H9 (cell line): ENCODE measurements at places on chromosomes 11 and 22. TPM values are rescaled to one million over a fixed set of nuclear protein-coding genes. Genes with fewer than 3 reads are reported as not detected.
A peak's percentile ranks its signal among the peaks of the same experiment; 100 is the strongest.

PLAAT3 gene
- total RNA-seq: 188 and 198 TPM in 2 replicates

SCGB2A2 gene
- not detected in 2 replicates for total RNA-seq

KIF18A gene
- total RNA-seq: 25.3 and 25.9 TPM in 2 replicates

TBC1D10A gene
- total RNA-seq: 8.2 and 8.4 TPM in 2 replicates

CBL gene
- 52.1 and 56.4 TPM in 2 replicates for total RNA-seq

RAB1B gene
- total RNA-seq: 118 and 122 TPM in 2 replicates

ASPHD2 gene
- 7.1 and 8.5 TPM in 2 replicates for total RNA-seq

DDIAS gene
- total RNA-seq: 18.6 and 22.2 TPM in 2 replicates

PRR33 gene
- total RNA-seq: not detected in 2 replicates

FHIP1B gene
- total RNA-seq: 27.4 and 28.5 TPM in 2 replicates

HSPB2 gene
- 0.22 TPM in 1 of 2 replicates, not detected in the other for total RNA-seq

TRIM6 gene
- total RNA-seq: 14.1 and 17.9 TPM in 2 replicates

CHCHD10 gene
- 47.5 and 53.7 TPM in 2 replicates for total RNA-seq

NRIP3 gene
- 4.2 and 4.3 TPM in 2 replicates for total RNA-seq

ST3GAL4 gene
- total RNA-seq: 12.2 and 13.6 TPM in 2 replicates

DNA sequence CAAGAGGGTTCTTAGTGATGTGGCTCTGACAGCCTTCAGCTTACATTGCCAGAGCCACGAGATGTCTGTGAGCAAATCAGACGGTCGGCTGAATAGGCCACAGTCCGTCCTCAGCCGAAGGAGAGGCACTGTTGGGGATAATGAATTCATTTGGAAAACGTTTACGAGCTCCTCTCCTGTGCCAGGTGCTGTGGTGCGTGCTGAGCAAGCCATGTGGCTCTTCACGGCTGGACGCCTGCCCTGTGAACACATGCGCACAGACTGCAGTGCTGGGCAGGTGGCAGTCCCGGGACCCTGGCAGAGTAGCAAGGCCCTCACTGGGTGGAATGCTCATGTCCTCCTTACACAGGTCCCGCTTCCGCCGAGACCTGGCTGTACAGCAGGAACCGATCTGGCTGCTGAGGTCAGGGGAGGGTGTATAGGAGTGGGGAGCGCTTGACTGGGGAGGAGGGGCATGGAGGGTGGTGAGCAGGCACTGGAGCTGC lies 6.8 kb downstream of the TBC1D22A start:
- DNase-seq: no peak

GRCh38 chr11:66970807-66971442 lies 4.2 kb upstream of the C11orf86 start:
- DNase-seq: no peak

DNA sequence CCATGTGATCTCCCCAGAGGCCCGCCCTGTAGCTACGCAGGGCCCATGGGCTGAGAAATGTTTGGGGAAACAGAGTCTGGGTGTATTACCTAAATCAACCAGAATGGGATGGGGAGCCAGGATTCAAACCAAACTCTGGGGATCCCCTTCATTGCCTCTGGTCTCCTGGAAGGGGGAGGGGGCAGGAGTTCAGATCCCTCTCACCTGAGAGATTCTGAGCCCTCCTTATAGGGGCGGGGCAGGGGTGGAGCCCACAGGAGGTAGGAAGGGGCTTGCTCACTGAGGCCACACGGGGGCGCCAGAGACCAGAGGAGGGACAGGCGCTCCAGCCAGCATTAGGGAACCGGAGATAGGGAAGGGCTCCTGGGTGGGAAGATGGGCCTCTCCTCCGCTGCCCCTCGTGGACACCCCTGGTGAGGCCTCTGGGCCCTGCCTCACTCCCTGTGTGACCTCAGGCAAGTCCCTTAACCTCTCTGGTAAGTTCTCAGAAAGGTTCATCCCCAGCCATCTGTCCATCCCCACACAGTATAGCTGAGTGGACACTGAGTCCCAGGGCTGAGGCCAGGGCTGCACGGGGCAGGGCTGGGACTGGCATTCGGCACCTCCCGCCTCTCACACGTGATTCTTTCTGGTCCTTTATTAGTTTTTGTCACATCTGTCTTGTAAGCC lies 2.7 kb upstream of the CDC42BPG start:
- DNase-seq: peak; percentile 96

- no peak for DNase-seq
Measured at GRCh38 chr11:129317571-129317970, 58.1 kb upstream of the BARX2 start.

DNA sequence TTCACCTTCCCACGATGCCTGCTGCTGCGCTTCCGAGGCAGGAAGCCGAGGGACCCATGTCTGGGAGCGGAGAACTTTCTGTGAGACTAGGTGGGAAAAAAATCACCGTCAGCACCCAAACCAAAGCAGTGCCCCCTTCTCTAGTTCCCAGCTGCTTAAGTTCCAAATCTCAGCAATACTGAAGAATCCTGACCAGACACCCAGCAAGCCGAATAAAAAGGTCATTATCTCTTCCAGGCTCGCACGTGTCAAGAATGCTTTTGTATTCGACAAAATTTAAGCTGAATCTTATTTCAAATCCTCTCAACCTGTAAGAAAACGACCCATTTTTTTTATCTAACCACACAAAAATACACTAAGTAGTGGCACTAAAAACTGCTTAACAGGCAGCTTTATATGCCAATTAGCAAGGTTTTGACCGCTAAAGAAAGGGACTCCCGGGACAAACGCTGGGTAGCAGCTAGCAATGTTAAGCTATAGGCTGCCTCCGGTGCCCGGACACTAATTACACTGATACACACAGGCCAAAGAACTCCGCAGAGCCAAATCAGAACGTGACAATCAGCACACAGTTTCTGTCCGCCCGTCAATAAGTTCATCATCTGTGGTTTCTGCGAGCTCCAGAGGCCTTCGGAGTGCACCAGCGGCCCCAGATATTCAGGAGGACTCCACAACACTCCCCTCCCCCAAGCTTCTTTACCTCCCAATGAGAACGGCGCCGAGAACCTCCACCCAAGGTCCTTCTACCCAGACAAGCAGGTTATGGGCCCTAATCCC lies 728 bp downstream of the RPL3 start:
- DNase-seq: no peak

DNA sequence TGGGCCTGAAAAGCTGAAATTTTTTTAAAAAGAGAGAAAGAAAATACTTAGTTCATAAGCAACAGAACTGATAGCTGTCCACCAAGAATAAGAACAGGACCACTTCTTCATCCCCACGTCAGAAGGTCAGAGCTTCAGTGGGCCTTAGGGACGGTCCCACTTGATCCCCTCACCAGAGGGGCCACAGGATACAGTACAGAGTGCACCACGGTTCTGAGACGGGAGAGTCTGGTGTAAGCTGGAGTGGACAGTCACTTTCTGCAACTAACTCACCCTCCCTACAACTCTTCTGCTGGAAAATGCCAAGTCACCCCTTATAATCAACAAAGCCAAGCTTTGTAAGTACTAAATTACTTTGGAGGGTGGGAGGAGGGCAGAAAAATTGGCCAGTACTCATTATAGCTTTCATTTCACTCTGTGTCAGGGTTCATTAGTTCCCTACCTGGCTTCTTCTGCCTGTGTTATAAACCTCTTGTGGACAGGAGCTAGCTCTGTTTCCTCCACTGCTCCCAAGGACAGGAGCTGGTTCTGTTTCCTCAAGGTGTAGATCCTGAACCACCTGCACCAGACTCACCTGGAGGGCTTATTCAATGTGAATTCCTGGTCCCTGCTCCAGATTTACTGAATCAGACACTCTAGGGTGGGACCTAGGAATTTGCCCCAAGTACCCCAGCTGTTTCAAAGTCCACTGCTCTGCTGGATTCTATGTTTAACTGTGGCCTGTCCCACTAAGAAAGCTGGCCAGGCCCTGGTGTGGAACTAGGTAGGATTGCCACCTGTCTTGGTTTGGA lies 39.6 kb downstream of the SCGB1A1 start:
- no peak for DNase-seq

- DNase-seq: no peak
Measured at GRCh38 chr22:40348025-40348658, 1.8 kb downstream of the ADSL start.

DNA sequence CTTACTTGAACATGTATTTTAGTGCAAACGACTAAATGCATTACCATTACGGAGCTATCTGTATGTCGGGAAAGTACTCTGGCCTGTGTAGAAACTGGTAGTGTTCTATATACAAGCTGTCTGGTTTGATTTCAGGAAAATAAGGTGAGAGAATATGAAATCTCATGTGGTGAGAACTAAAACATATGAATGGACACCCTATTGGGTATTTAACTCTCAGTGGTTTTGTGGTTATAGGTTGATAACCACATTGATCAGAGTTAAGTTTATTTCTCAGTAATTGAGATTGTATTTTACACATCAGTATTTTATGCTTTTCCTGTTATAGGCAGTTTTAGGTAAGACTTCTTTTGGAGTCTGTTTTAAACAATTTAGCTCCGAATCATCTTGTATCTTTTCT lies 10.4 kb downstream of the ANO5 start:
- no peak for DNase-seq

GRCh38 chr11:130825561-130825960 lies 90.7 kb downstream of the SNX19 start:
- no peak for DNase-seq

GRCh38 chr11:1340111-1340510 lies 30.7 kb upstream of the TOLLIP start:
- peak; percentile 21 for DNase-seq

GRCh38 chr11:57353852-57354251 lies 15.7 kb downstream of the P2RX3 start:
- DNase-seq: no peak

- DNase-seq: peak; percentile 63
Measured at GRCh38 chr11:70072861-70073755, 5.0 kb upstream of the ANO1 start.

- peak; percentile 79 for DNase-seq
Measured at GRCh38 chr11:11265994-11266606, 87.0 kb downstream of the CSNK2A3 start.

DNA sequence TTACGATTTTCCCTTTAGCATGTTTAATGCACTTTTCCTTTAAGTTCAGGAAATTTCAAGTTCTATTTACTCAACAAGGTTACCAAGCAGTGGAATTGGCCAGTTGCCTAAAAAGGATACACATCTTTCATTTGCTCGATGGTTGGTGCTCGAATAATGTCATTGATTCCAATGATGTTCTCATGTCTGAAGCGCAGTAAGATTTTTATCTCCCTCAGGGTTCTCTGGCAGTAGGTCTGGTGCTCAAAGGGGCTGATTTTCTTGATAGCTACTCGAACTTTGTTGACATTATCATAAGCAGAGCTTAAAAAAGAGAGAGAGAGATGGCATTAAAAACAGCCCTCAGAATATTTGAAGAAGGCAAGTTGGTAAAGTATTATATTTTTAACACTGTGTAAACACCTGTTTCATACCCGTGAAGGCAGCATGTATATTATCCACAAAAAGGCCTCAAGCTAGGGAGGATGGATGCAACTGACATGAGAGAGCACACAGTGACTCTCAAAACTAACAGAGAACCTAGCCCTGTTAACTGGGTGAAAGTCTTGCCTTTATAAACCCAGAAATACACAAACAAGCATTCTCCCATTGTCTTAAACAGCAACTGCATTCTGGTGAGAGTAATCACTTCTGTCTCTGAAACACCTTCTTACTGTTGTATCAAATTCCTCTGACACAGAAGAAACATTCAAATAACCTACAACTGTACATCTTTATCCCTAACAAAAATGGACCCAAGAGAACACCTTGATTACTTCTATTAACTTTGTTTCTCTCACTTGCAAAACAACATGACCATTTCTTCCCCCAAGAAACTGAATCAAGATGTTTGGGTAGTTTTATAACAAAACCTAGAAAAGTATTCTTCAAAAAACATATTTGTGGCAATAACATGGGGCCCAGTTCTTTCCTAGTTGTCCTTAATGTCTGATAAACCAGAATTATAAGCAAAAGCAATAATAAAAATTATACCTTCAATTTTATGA lies 59.6 kb downstream of the MAPK1 start:
- no peak for DNase-seq

GRCh38 chr11:15278128-15278527 lies 163.4 kb downstream of the INSC start:
- no peak for DNase-seq

DNA sequence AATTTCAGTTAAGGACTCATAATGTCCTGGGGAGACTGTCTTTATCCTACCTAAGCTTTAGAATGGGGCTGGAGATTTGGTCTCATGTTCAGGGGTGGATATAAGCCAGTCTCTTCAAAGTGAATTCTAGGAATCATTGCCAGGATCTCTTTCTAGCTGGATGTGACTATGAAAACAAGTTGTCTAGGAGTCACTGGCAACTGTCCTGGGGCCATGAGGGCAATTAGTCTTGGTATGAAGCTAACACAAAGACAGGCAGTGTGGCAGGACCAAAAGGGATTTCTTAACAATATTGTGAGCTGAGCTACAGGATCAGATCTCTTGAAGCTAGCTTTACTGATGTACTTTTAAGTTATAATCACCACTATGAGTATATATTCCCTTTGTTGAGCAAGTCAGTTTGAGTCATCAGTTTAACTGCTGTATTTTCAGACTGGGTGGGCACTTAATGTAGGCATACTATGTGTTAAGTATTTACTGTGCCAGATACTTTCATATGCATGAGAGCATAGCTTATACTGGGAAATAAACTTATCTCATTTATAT lies 390.0 kb upstream of the CCDC90B start:
- no peak for DNase-seq

- no peak for DNase-seq
Measured at GRCh38 chr11:13143486-13144297, 133.9 kb upstream of the BMAL1 start.

DNA sequence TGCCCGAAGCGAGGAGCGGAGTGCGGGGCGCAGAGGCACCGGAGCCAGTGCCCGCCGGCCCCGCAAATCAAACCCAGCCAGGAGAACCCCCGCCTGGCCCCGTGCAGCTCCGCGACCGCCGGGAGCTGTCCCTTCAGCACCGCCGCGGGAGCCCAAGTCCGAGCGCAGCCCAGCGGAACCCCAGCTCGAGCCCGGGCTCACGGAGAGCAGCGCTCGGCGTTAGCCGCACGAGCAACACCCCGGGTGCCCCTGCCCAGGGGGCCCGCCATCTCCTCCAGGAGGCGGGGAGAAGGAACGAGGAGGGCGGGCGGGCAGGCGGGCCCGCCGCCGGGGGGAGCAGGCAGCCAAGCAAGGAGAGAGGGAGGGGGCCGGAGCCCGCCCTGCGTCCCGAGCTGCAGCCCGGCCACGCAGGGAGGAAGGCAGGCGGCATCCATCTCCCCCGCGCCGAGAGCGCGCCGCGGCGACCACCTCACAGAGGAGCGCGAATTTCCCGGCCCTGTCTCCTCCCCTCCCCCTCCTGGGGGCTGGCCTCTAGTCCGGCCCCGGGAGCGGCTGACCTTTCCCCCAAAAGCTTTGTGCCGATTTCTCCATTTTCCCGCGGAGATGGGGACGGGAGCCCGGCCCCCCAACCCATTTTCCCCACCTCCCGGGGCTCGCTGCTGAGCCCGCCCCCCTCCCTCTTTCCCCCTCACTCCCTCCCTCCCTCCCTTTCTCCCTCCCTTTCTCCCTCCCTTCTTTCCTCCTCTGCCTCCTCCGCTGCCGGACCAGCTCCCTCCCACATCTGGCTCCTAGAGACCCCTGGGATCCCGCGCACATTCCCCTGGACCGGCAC lies 621 bp downstream of the KCNC1 start:
- peak; percentile 80 for DNase-seq
